T-cell (primary cell): ENCODE measurements at places on chromosomes 13 and 19.

DNA sequence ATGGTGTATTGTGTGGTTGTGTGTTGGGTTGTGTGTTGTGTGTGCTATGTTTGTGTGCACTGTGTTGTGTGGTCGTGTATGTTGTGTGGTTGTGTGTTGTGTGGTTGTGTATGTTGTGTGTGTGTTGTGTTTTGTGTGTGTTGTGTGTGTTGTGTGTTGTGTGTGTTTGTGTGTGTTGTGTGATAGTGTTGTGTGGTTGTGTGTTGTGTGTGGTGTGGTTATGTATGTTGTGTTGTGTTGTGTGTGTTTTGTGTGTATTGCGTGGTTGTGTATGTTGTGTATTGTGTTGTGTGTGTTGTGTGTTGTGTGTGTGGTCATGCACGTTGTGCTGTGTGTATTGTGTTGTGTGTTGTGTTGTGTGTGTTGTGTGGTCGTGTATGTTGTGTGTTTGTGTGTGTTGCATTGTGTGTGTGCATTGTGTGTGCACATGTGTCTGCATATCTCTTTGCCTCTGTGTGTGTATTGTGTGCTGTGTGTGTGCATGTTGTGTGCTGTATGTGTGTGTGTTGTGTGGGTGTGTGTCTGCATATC, 2.9 kb downstream of the C3 start:
- DNase-seq, result no peak

GRCh38 chr19:52270266-52270885, 989 bp downstream of the ZNF766 start:
- DNase-seq, result no peak

DNA sequence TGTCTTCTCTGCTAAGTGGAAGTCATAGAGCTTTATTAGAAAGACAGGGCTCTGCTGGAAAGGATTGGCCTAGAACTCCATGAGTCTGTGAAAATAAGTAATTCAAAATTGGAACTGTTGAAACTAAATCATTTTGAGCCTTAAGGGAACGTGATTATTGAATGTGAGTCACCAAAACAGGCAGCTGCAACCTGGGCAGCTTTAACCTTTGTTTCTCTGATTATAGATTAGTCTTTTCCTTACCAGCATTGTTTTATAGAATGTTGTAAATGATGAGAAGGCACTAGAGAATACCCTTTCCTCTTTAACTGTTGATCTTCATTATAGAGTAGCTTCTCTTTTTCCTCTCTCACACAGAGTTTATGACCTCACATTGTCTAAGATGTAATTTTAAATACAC, 638.8 kb upstream of the SLITRK6 start:
- no peak for DNase-seq

DNA sequence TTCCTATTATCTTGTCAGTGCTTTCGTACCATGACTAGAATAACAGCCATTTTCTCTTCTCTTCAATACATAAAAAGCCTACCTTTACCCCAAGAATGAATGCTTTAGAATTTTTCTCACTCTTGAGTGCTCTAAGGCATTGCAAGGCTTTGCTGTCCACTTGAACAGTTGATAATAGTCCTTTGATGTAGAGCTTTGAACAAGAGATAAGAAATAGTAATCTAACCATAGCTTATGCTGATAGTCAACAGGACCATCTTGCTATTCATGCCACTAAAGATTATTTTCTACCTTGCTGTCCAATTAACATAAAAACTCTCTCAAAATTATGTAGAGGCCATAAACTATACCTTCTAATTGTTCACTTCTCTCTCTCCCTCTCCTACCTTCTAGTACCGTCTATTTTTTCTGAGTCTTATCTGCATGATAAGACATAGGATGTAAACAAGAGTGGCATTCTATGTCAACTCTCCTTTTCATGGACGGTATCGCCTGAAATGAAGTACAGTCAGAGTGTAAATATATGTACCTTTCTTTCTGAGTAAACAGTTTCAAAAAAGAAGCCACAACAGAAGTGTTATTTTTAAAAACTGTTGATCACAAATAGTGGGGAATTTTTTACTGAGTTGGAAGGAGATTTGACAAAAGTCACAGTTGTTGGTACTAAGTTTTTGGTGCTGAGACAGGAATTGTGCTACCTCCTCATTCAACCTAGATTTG, 297.9 kb downstream of the NDFIP2 start:
- no peak for DNase-seq

DNA sequence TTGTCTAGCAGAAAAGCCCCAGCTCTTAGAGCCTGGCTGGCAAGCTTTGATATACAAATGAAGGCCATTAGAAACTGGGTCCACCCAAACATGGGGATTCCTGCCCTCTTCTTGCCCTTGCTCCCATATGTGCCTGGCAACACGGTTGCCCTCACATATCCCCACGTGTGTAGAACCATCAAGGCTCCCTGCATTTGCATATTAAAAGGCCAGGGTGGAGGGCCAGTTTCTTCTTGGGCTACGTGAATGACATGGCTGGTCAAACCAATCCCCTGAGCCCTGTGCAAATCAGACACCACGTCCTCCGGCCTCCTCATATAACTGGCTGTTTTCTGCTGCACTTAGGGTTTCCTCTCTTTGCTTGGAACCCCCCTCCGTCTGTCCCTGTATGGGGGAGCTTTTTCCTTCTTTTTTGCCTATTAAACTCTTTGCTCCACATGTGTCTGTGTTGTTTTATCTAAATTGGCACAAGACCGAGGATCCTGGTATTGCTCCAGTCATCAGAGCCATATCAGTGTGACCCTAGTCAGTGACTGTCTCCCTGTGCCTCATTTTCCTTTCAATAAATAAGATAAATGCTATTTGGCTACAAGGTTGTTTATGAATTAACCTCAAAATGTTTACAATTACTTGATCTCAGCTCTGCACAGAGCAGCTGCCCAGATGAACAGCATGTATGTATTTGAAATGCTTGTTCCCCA, 30.3 kb upstream of the CEACAM1 start:
- no peak for DNase-seq

DNA sequence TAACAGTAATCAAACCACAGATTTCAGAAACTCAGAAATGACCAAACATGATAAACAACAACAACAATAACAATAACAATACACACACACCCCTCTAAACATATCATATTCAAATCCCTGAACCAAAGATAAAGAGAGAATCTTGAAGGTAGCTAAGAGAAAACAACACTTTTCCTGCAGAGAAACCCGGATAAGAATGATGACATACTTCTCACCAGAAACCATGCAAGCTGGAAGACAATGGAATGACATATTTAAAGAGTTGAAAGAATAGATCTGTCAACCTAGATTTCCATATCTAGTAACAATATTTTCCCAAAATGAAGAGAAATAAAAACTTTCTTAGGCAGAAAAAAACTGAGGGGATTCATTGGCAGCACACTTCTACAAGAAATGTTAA, 138.1 kb downstream of the LIG4 start:
- no peak for DNase-seq

GRCh38 chr13:43877766-43878165, 1.8 kb downstream of the CCDC122 start:
- no peak for DNase-seq

GRCh38 chr13:25630329-25630900, 258.6 kb downstream of the ATP8A2 start:
- no peak for DNase-seq

- DNase-seq, result no peak
Measured at GRCh38 chr13:36490055-36490454, 57.8 kb downstream of the CCNA1 start.

DNA sequence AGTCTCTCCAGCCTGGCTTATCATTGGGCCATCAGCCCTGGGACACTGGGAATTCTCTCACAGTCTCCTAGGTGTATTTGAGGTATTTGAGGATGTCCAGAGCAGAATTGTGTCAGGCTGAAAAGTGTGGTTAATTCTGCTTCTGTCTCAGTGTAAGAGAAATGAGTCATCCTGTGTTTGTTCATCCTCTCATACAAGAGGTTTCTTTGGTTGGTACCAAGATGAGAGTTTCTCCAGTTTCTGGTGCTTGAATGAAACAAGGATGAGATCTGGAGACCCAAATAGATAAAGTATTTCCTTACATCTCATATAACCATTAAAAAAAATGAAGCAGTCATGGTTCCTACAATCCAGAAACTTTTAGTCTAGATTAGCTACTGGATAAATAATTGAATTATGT, 7.7 kb downstream of the ZNF253 start:
- no peak for DNase-seq

DNA sequence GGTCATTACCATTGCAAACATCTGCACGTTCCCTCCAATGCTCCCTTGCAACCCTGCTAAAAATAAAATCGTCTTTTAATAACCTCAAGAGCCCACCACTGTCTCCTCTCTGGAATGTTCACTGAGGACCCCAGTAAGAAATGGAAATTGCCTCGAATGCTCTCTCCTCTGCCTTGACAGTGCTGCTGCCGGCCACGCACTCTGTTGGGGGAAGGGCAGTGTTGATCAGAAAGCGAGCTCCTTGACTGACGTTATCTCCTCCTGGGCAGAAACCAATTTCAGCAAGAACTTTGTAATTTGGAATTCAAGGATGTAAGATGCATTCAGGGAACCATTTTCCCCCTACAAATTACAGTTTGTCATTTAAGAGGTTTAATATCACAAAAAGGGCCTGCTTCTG, 718.5 kb downstream of the UQCRFS1 start:
- DNase-seq, result no peak

- no peak for DNase-seq
Measured at GRCh38 chr19:54436031-54436523, 12.9 kb upstream of the LENG8 start.

DNA sequence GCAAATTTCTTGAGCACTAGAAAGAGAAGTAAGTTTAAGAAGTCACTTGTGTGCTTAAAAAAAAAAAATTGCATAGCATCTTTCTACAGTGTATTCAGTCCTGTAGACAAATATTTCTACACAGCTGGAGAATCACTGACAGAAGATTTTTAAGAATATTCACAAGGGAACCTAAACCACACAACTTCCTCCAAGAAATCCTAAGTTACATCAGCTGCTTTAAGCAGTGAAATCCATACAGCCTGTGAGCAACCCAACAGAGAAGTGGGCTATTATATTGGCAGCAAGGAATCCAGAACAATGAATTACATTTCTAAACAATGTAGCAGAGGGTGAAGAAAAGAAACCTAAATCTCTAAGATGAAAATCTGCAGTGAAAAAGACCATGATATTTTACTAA, 1.5 kb downstream of the DOCK9 start:
- no peak for DNase-seq

- no peak for DNase-seq
Measured at GRCh38 chr13:110799246-110800236, 86.0 kb downstream of the ING1 start.

DNA sequence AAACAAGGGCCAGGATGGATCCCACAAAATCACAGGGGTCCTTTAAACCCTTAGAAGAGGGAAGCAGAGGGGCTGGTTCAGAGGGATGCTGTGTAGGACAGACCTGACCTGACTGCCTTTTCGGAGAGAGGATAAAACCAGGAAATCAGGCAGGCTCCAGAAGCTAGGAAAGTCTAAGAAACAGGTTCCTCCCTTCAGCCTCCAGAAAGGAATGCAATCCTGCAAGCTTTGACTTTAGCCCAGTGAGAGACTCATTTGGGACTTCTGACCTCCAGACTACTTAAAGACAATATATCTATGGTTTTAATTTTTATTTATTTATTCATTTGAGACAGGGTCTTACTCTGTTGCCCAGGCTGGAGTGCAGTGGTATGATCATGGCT, 5.3 kb downstream of the RAB20 start:
- no peak for DNase-seq

- no peak for DNase-seq
Measured at GRCh38 chr19:15251010-15251748, 18.9 kb upstream of the EPHX3 start.

GRCh38 chr13:96346921-96347320, 257.0 kb downstream of the HS6ST3 start:
- DNase-seq, result no peak

- no peak for DNase-seq
Measured at GRCh38 chr19:1026783-1027649, 608 bp downstream of the CNN2 start.

- no peak for DNase-seq
Measured at GRCh38 chr19:54149021-54149812, 10.3 kb downstream of the LENG1 start.

DNA sequence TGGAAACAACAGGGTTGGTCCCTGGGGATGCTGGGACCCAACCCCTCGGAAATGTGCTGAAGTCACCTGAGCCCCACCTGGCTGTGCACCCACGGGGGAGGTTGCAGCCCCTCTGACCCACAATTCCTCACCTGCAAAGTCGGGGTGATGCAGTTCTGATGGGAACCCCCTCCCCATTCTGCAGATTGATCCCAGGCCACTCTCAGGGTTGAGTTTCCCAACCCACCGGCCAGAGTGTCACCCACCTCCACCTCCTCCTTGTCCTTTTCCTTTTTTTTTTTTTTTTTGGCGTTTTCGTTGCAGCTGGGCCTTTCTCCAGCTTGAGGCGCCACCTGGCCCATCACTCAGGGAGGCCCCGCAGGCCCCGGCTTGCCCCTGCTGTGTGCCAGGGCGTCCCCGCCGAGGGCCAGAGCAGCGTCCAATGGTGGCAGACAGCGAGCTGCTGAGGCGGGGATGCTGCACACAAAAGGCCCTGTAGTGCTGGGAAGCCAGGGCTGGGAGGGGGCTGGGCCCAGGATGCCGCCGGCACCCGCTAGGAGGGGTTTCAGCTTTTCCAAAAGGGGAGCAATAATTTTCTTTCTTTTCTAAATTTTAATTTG, 4.6 kb downstream of the PIK3R2 start:
- DNase-seq, result no peak

DNA sequence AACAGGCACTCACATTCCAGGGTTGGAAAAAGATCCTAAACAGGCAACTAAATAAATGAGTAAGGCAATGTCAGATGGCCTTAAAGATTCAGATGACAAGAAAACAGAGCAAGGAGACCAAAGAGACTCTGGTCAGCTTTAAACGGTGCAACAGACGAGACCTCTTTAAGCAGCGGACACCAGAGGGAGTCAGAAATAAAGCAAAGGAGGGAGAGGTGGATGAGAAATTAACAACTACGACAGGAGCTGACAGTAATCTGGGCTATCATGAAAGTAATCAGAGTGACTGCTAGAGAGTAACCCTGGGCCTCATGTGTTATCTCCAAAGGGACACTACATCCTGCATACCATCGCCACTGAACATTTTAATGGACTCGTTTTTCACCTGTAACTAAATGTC, 1.1 kb downstream of the ZNF550 start:
- DNase-seq, result no peak

DNA sequence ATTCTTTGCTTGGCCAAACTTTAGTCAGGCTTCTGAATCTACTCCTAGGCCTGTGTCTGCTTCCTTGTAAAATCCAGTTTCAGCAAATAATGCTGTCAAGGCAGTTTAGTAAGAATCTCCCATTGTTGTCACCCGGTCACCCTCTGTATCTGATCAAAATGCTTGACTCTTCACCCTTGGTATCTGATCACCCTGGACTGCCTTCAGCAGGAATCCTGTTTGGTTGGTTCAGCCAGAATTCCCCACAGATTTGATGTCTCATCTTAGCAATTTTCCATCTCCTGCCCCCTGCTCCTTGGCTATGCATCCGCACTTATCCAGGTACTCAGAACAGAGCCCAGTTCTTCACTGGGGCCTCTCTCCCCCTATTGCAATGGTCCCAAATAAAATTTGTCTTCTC, 172.4 kb upstream of the UBL3 start:
- no peak for DNase-seq
